ENCODE measurements at places on chromosomes 12 and 14. TPM values are rescaled to one million over a fixed set of nuclear protein-coding genes. Genes with fewer than 3 reads are reported as not detected.

DNA sequence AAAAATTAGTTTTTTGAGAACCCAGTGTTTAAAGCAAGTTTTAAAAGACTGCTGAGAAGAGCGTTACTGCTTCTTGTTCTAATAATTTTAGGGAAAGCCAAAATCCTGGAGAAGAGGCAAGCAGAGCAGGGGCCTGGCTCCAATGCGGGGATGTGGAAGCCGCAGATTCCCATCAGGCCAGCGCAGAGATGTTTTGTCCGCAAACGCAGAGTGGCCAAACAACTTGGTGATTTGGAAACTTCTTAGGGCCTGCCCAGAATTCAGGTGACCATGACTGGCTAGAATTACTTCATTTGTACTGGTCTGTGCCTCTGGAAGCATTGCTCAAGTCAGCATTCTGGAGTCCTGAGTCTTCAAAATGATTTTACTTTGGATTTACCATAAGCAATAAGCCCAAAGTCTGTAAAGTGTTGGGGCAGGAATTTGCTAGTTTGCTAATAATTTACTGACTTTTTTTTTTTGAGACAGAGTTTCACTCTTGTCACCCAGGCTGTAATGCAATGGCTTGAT is 208.4 kb downstream of the PPM1H start:
- DNase-seq, result no peak

DNA sequence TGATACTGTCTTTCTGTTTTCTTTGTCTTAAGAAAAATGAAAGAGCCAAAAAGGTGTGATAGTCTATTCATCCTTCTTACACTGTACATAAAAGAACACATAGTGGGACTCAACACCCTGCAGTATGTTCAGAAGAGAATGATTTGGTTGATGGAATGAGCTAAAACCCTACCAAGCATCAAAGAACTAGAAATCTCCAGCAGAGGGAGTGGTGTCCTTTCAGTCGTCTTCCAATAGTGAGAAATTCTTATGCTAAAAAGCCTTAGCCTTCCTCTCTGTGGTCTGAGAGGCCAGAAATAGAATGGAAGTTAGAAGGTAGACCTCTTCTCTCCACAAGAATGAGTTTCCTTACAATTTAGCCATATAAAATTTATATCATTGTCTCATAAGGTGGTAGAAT is 393.4 kb upstream of the SEL1L start:
- DNase-seq, result no peak

DNA sequence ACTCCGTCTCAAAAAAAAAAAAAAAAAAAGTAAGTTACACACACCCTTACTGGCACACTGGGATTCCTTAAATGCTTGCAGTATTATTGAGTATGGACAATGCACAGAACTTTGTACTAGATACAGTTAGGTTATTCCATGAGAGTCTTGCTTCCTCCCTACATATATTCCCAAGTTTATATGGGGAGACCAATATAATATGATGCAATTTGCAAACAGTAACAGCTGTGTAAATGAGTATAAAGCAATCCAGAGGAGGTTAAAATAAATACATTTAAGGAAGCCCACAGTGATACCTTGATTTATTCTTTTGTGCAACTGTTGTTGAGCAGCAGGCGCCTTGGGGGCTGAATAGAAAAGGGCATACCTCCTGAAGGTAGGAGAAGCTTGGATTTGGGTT is 26.6 kb downstream of the RASSF3 start:
- no peak for DNase-seq

ZC2HC1C gene
- 1.6 TPM for total RNA-seq

SOS2 gene
- total RNA-seq, result 40.0 TPM

PLD4 gene
- total RNA-seq, result 0.10 TPM
